Stimulated activated CD8-positive, alpha-beta memory T cell treated with anti-CD3 and anti-CD28 coated beads, Interleukin-4, amount 100 ng/mL, for 4 hours (primary cell): ENCODE measurements at places on chromosomes 3 and 15.

DNA sequence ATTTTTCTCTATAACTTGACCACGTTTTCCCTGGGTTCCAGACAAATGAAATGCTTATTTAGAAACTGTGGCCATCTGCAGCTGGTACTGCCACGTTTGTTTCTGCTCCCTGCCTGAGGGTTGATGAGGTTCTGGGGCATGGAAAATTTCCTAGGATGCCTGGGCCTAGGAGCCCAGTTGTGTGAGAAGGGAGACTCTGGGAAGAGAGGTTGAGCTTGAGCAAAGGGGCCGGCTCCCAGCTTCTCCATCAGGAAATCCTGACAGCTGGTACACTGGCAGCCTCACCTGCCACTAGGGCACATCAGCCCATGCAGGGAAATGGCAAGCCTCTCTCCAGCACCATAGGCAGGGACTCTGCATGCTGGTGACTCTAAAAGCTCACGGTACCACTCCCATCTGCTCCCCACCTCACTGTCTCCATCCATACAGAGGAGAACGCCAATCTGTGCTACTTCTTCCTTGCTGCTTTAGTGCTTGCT is 165.4 kb upstream of the PPP2R3A start:
- DNase-seq: no peak

- no peak for DNase-seq
These were observed 136.5 kb downstream of the ALCAM start for GRCh38 chr3:105503191-105503593.

GRCh38 chr15:50113992-50114780 is 4.8 kb downstream of the ATP8B4 start:
- no peak for DNase-seq

GRCh38 chr3:158453865-158454264 is 117.1 kb upstream of the MLF1 start:
- DNase-seq: no peak

DNA sequence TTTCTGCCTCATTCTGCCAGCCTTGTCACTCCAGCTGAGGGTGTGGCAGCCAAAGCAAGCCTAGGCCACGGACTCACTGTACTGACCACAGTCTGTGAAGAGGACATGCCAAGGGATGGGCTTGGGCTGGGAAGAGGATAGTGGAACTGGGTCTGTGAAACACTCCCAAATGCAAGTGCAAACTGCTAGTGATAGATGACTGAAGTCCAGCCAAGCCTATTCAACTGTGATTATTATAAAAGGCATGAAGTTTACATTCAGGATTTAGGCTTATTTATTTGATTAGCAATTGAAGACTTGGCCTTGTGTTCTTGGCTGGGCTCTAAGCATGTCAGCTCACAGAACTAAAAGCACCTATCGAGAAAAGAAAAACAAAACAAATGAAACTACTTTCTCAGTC is 84.9 kb upstream of the UBE2E1 start:
- no peak for DNase-seq

DNA sequence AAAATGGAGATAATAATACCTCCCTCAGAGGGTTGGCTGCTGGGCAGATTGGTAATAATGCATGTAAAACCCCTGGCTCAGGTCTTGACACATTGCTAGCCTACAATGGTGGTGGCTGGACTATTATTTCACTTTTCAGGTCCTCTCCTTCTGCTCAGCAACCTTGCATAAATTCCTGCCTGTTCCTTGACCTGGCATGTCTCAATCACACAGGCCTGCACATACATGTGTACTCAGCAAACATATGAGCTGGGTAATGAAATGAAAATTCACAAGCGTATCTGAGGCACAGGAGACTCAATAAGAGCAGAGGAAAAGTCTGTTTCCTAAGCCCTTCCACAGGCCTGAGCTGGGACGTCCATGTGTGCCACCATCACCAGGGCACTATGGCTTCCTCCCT is 17.4 kb downstream of the VPS18 start:
- no peak for DNase-seq

- no peak for DNase-seq
These were observed 871.9 kb upstream of the GBE1 start for GRCh38 chr3:82633319-82633718.

- no peak for DNase-seq
These were observed 6.7 kb downstream of the LMOD3 start for GRCh38 chr3:69115731-69116130.

DNA sequence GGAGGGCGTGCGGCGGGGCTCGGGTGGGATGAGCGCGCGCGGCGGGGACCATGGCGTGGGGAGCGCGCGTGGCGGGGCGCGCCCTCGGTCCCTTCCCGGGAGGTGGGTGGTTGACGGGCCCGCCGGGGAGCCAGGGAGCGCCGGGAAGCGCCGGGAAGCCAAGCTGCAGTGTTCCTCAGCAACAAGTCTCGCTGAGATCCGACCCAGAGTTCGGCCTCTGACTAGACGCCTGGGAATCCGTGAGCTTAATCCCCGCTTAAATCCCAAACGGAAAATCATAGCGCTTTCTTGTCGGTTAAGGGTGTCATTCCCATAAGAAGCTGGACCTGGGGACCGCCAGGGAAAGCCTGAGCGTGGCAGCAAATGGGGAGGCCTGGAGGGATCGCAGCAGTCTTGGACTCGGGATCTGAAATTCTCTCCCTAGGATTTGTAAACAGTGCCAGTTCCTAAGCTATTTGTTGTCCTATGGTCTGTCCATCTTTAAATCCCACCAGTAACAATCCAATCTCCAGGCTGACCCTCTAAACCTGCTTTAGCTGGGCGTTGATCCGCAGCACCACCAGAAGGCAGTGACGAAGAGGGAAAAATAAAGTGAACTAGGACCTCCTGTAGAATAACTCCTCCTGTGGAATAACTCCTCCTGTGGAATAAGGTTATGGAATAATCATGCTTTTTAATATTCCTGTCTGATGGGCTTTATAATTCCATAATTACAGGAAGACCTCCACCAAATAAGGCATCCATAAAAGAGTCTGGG is 570 bp upstream of the NEDD4 start:
- no peak for DNase-seq

DNA sequence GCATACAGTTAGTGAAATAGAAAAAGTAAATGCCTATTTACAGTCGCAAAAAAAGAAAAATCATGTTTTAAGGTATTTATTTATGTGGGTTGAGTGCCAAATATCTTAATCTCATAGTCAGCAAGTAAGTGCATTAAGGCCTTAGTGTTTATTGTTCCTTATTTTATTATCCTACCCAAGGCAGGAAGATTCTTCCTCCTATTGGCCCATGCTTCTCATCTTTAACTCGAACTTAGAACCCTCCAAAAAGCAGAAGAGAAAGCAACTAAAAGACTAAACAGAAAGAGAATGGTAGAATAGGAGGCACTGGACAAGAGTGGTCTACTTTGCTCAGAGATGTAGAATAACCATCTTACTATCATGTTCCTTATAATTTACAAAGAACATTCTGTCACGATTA is 7.5 kb downstream of the RFX7 start:
- DNase-seq: no peak

GRCh38 chr3:7812490-7812889 is 689.1 kb upstream of the LMCD1 start:
- no peak for DNase-seq

- DNase-seq: no peak
These were observed 254.2 kb upstream of the NR2F2 start for GRCh38 chr15:96076350-96076749.

DNA sequence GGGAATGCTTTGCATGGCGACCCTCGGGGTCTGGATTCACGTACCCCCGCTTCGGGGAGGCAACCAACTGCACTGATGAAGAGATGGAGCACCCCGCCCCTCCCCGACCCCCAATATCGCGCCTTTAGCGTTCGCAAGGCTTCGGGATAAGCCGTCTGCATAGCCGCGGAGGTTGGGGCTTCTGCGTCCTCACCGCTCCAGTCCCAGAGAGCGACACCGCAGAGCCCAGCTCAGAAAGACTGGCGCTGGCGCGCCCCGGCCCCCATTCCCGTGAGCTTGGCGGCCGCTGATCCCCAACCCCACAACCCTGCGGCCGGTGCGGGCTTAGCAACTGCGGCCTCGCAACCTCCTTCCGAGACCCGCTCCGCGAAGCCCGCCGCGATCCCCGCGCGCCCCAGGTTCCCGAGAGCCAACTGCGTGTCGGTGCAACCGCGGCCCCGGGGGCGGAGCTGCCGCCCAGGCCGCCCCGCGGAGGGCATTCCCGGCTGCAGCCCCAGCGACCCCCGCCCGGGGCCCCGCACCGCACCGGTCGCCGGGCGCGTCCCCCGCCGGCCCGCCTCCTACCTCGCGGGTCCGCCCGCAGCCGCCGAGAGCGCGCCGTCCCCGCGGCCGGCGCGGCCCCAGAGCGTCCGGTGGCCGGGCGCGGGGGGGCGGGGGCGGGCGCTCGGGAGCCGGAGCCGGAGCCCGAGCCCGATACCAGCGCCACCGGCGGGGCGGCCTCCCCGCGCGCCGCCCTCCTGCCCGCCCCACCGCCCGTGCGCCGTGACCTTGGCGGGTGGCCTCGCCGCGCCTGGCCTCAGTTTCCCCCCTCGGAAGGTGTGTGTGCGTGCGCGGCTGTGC is 79.5 kb downstream of the IQSEC1 start:
- no peak for DNase-seq

GRCh38 chr3:71052716-71053115 is 530.8 kb downstream of the FOXP1 start:
- no peak for DNase-seq

DNA sequence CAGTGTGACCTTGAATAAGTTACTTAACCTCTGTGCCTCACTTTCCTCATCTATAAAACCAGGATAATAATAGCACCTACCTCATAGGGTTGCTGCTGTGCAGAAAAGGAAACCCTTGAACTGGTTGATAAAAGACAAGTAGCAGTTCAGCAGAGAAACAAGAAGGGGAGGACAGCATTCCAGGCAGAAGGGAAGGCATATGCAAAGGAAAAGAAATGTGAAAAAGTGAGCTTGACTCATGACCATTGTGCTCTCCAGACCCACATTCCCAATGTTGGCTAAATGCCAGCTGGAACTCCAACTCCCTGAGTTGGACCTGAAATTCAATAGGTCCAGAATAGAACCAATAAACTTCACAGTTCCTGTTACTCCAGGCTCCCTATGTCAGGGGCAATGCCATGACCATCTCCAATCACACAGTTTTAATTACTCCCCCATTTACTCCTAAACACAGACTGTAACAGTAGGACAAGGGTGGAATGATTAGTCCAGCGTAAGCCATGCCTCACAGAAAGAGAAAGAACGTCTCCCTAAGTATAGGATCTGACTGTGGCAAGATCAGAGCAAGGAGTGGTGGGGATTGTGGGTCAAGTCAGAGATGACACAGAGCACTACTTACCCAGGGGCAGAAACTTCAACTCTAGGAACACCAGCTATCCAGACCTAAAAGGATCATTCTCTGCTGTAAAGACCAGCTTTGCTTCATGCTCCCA is 26.9 kb downstream of the PRKAR2A start:
- DNase-seq: no peak

DNA sequence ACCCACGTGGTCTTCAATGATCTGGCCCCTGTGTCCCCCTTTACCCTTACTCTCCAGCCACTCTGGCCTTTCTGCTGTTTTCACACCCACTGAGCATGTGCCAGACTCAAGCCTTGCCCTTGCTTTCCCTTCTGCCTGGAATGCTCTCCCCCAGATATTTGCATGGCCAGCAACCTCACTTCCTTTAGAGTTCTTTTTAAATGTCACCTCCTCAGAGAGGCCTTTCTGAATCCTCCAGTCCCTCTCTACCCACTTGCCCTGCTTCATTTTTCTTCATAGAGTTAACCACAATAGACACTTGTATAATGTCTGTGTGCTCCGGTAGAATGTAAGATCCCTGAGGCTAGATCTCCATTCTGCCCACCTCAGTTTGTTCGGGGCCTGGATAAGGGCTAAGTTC is 39.4 kb upstream of the TIPARP start:
- no peak for DNase-seq

- DNase-seq: no peak
These were observed 102.0 kb upstream of the MYRIP start for GRCh38 chr3:39707314-39707909.

DNA sequence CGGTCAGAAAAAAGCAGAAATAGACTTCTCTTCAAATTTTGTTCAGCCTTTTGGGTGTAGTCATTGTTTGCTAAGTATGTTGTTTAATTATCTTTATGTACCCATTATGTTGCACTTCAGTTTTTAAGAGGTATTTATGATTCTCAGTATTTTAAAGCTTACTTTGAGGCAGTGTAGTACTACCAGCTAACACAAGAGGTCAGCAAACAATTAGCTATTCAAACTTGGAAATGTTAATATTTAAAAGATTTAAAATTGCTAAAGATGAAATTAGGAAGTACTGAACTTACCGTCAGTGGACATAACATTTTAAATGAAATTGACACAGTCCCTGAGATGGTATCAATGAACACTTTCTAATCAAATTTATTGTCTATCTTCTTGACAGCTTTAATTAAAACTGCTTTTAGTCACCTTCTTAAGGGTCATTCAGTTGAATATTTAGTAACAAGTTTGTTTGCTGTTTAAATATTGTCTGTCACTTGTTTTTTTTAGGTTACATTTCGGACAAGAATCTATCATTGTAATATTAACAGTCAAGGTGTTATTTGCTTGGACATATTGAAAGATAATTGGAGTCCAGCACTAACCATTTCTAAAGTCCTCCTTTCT is 28.1 kb downstream of the NKIRAS1 start:
- no peak for DNase-seq

GRCh38 chr3:69121513-69121912 is 882 bp downstream of the LMOD3 start:
- DNase-seq: no peak

DNA sequence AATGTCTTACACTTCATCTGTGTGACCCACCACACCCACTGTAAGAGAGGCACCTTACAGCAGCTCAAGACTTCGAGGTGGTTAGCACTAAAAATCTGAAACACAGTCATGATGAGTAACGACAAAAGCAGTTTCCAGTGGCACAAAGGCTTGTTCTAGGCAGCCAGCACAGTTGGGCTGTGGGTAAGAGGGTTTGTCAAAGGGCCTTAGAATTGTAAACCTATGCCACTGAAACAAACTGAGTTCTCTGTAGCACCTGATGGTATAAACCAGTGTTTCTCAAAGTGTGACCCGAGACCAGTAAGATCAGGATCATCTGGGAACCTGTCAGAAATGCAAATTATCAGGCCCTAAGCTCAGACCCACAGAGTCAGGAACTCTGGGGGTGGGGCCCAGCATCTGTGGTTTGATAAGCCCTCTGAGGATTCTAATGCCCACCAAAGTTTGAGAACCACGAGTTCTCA is 36.5 kb downstream of the DAPK2 start:
- no peak for DNase-seq
